WERI-Rb-1 (cell line): ENCODE measurements at places on chromosomes 5 and 9.

- DNase-seq: no peak
These were observed 56.7 kb downstream of the CYFIP2 start for GRCh38 chr5:157322581-157322980.

DNA sequence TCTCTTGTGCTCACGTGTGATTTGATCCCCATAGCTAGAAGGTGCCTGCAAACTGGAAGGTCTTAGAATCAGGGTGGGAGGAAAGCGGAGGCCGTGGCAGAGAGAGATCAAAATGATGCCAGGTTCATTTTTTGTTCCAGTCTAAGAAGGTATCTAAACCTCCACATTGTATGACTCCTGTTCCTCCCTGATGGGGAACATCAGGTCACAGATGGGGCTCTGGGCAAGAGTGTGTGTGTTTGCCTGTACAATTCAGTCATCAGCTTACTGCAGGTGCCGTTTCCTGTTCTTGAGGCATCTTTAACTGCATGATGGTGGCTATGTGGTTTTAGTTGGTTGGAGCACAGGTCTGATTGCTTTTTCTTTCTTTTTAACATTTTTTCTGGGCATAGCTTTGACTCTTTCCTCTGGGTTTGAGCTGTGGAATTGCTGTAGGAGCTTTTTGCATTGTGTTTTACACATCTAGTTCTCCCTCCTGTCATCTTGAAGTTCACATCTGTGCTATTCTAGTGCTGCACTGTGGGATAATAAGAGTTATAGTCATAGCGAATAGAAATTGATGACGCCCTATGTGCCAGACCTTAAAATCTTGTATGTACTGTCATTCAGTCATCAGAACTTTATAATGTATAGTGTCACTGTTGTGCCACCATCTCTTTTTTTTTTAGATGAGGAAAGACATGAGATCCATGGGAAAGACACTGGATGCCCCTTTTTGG, 30.8 kb downstream of the ARHGAP26 start:
- no peak for DNase-seq

DNA sequence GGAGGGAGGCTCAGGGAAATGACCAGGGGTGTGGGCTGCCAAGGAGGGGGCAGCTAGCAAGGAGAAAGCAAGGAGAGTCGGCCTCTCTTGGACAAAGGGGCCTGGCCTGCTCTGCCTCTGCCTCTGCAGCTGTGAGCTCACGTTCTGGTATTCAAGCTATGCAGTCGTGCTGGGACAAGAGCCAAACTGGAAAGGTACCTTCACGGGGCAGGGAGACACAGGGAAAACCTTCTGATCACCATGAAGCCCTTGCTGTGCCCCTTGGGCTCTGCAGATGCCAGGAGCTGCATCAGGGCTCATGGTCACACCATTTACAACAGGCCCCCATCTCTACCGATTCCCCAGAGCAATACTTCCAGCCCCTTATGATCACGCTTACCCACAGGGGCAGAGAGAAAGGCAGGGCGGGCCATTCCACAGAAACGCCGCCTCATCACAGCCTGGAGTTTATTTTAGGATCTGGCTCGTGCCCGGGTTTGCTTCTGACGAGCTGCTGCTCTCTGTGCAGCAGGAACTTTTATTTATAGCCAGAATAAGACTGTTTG, 63.2 kb downstream of the PRRT1B start:
- no peak for DNase-seq

- DNase-seq: peak; percentile 49
These were observed 21.4 kb downstream of the CNTFR start for GRCh38 chr9:34568133-34568532.

- DNase-seq: no peak
These were observed 135.2 kb downstream of the COL23A1 start for GRCh38 chr5:178454821-178455479.

- DNase-seq: no peak
These were observed 38.3 kb downstream of the FAM78A start for GRCh38 chr9:131237931-131238401.

- no peak for DNase-seq
These were observed 47.6 kb downstream of the PRRC2B start for GRCh38 chr9:131441441-131441840.

DNA sequence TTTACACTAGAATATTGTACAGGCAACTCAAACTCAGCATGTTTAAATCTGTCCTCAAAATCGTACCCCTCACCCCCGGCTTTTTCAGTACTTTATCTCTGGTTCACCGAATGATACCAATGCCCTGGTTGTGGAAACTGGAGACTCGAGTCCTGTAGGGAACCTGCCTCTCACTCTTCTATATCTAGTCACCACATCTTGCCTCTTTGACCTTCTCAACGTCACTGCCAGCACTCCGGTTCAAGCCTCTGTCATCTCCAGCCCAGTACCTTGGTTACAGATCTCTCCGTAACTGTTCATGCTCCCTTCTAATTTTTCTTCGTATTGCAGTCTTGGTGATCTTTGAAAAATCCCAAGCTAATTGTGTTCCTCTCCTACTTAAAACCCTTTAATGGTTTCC, 6.7 kb downstream of the SLC44A1 start:
- DNase-seq: no peak
